BJ (cell line): ENCODE measurements at places on chromosomes 5 and 9. TPM values are rescaled to one million over a fixed set of nuclear protein-coding genes. Genes with fewer than 3 reads are reported as not detected.

Gene CDO1
- polyA plus RNA-seq: 1.8 and 2.0 TPM in 2 replicates

Gene BSPRY
- polyA plus RNA-seq: not detected in 2 replicates

Gene SGCD
- 17.0 and 26.7 TPM in 2 replicates for polyA plus RNA-seq

Gene SLC25A2
- polyA plus RNA-seq: not detected in 2 replicates

Gene FRMPD1
- polyA plus RNA-seq: not detected in 2 replicates

Gene DROSHA
- polyA plus RNA-seq: 27.6 and 42.5 TPM in 2 replicates

Gene ANKRD18A
- polyA plus RNA-seq: not detected in 2 replicates

Gene NTRK2
- 2.0 and 2.1 TPM in 2 replicates for polyA plus RNA-seq

Gene UTP15
- polyA plus RNA-seq: 8.8 and 11.0 TPM in 2 replicates

Gene YIPF5
- 91.7 and 132 TPM in 2 replicates for polyA plus RNA-seq
